Activated naive CD4-positive, alpha-beta T cell (primary cell): ENCODE measurements at places on chromosomes 5 and 9.

DNA sequence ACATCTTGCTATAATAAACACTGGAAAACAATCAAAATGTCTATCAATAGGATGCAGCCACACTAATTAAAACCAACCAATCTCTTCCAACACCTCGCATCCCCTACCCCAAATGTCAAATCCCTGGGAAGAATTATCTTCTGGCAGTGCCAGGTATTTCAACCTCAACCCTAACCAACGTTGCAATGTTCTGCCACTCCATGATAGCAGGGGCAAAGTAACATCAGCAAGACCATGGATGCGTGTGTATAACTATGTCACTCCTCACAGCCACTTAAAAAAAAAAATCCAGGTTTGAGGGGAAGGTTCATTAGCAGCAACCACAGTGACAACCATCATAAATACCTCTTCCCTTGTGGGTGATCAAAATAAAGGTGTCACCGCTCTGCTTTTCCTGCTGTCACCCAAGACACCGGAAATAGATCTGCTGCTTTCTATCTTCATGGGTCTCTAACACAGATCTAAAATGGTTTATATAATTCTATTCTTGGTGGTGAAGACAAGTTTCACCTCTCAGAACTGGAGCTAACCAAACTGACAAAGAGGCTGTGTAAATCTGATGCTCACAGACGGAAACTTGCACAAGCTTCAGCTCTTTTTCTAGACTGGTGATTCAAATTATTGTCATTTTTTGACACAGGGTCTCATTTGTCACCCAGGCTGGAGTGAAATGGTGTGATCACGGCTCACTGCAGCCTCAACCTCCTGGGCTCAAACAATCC lies 9.9 kb downstream of the HSPA9 start:
- no peak for DNase-seq

- DNase-seq: no peak
These were observed 1.6 kb downstream of the FBLL1 start for GRCh38 chr5:168530621-168531150.

DNA sequence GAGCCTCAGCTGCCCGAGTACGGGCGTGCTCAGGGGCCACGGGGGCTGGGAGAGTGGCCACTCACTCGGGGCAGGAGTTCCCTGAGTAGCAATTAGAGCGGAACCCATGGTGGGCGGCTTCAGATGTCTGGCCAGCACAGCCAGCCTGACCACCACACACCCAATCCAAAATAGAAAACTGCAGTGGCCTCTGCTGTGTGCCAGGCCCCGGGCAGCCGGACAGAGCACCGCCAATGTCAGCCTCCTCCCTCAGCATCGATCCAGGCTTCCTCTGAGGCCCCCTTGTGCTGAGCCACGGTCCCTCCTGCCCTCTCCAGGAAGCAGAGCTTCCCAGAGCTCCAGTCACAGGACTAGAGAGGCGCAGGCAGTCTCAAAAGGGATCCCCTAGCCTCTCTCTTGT lies 2.7 kb downstream of the ADAMTS2 start:
- no peak for DNase-seq

- no peak for DNase-seq
These were observed 98.2 kb upstream of the RASA1 start for GRCh38 chr5:87169300-87169991.

DNA sequence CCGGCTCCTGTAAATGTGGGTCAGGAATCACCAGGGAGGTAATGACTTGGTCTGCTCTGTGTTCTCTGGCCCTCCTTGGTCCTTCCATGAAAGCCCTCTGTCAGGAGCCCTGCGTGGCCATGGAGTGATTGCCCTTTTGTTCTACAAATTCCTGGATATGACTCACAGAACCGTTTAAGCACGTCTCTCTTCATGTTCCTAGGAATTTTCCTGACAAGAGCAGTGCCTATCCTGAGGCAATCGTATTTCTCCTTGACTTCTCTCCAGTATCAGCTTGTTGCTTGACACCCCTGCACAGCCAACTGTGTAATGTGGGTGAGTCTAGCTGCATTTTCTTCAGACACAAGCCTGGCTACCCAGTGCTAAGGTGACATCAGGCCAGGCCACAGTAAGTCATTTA lies 274.3 kb upstream of the ZNF462 start:
- DNase-seq: no peak

- DNase-seq: no peak
These were observed 24.9 kb downstream of the SMAD5 start for GRCh38 chr5:136157514-136157913.

DNA sequence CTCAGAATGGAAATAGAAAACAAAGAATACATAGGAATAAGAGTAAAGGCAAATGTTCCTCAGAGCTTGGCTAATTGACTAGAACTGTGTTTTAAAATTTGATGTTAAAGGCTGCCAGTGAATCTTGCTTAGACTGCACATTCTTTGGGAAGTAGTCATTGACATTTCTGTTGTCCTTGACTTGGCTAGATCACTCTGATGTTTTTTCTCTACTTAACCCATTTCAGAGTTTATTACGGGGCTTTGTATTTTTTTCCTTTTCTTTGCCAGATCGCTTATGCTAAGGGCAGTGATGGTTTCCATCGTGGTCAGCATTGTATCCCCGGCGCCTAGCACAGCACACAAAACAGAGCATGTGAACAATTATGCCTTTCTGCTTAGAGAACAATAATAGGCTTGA lies 1126.7 kb upstream of the CDH9 start:
- no peak for DNase-seq

GRCh38 chr9:128916745-128917144 lies 4.0 kb upstream of the PHYHD1 start:
- no peak for DNase-seq

DNA sequence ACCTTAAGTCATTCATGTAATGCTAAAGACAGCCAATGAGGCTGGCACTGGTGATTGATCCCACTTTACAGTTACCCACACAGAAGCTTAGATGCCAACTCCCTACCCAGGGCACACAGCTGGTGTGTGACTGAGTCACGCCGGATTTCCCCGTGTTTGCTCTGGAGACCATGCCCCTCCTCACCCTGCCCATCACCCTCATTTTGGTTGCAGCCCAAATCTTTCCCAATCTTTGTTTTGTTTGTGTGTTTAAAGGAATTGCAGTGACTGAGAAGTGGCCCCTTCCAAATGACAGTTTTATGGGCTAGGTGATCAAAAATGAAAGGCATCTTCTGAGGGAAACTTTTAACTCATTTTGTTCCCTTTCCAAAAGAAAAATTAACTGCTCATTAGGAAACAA lies 10.9 kb downstream of the FBXL7 start:
- no peak for DNase-seq

GRCh38 chr5:68303754-68304420 lies 88.3 kb downstream of the PIK3R1 start:
- DNase-seq: no peak

- no peak for DNase-seq
These were observed 72.1 kb upstream of the HSPB3 start for GRCh38 chr5:54383225-54383901.
